ENCODE measurements at places on chromosomes 6 and 20. TPM values are rescaled to one million over a fixed set of nuclear protein-coding genes. Genes with fewer than 3 reads are reported as not detected.

TREML2 gene
- total RNA-seq: not detected

MYT1 gene
- not detected for total RNA-seq

PI16 gene
- 0.14 TPM for total RNA-seq

UNC93A gene
- total RNA-seq: not detected

TFAP2C gene
- total RNA-seq: 0.44 TPM

PRIM2 gene
- total RNA-seq: 61.8 TPM

ERVFRD-1 gene
- 0.22 TPM for total RNA-seq

TAGAP gene
- not detected for total RNA-seq

SAMD5 gene
- total RNA-seq: 1.1 TPM

ADGB gene
- not detected for total RNA-seq

DNMT3B gene
- total RNA-seq: 2.2 TPM

SLC9A8 gene
- 11.8 TPM for total RNA-seq

SUPT3H gene
- 8.4 TPM for total RNA-seq

PSMB9 gene
- total RNA-seq: 12.9 TPM

FGD2 gene
- not detected for total RNA-seq

SRMS gene
- total RNA-seq: not detected

OTOR gene
- not detected for total RNA-seq

SLC22A16 gene
- not detected for total RNA-seq

GPX5 gene
- not detected for total RNA-seq

SLC22A1 gene
- total RNA-seq: 0.44 TPM

Measured in placental pericyte (primary cell).